ENCODE measurements at places on chromosomes 6 and 20.

DNA sequence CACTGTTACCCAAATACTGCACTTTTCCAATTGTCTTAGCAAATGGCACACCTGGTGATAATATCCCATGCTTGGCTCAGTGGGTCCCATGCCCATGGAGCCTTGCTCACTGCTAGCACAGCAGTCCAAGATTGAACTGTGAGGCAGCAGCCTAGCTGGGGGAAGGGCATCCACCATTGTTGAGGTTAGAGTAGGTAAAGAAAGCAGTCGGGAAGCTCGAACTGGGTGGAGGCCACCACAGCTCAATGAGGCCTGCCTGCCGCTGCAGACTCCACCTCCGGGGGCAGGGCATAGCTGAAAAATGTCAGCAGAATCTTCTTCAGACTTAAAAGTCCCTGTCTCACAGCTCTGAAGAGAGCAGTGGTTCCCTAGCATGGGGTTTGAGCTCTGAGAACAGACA, 9.2 kb upstream of the CST2 start:
- DNase-seq = peak; percentile 46

DNA sequence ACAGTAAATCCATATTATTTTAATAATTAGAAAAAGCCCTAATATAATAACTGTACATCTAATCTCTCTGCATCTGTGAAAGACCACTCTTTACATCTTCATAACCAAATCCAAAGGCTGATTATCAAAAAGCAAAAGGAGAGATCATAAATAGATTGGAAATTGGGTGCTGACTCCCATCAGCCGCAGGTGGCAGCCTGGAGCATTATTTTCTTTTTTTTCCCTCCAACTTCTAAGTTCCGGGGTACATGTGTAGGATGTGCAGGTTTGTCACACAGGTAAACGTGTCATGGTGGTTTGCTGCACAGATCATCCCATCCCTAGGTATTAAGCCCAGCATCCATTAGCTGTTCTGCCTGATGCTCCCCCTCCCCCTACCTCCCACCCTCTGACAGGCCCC, 30.5 kb downstream of the LRP11 start:
- no peak for DNase-seq

GRCh38 chr6:168280899-168281245, 38.7 kb downstream of the DACT2 start:
- no peak for DNase-seq

- DNase-seq = no peak
These were observed 22.1 kb downstream of the NUDT3 start for GRCh38 chr6:34370361-34370760.

DNA sequence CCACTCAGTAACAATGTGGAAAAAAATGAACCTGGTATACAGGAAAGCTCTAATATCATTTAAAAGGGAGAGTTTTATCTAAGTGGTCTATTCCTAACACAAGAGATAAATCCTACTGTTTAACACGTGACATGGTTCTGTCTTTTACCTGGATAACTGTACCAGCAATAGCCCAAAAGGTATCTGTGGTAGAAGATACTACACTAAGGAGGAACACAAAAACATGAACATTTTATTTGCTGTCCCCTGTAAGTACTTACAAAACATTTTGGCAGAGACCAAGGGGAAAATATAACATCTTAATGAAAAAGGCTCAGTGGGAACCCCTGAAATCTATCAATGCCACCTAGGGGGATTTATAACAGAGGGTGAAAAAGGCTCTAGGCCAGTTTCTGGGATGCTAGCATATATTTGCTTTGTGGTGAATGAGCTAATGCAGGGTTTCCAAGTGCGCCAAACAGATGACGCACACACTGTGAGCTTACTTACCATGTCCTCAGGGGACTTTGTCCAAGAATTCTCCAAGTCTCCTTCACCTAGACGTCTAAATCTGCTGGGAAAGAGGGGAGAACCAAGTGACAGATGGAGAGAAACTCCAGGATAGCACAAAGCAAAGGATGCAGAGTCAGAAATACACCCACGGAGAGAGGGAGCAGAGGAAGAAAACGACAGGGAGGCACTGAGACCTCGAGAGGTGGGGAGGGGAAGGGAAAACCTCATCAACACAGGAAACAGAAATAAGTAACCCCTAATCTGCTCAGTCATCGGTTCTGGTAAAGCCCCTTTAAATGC, 147.9 kb upstream of the PRND start:
- no peak for DNase-seq
